HFF-Myc (cell line): ENCODE measurements at places on chromosomes 11 and 22.

DNA sequence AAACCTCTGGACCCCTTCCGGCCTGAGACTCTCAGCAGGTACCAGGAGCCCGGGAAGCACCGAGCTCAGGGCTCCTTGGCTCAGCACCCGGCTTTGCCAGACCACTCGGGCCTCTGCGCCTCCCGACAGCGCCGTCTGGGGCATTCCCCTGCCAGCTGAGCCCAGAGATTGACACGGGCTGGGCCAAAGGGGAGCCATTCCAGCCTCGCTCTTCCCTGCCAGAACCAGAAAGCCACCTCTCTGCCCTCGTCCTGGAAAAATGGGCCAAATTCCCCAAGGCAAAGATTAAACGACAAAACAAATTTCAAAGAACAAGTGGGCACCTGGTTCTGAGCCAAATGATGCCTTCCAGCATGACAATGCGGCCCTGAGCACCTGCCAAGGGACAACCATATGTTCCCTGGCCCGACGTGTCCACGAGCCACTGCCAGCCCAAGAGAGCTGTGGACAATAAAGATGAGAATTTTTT, 59.3 kb downstream of the CELSR1 start:
- DNase-seq: no peak

- no peak for DNase-seq
These were observed 591.8 kb upstream of the KIRREL3 start for GRCh38 chr11:127592371-127592770.

DNA sequence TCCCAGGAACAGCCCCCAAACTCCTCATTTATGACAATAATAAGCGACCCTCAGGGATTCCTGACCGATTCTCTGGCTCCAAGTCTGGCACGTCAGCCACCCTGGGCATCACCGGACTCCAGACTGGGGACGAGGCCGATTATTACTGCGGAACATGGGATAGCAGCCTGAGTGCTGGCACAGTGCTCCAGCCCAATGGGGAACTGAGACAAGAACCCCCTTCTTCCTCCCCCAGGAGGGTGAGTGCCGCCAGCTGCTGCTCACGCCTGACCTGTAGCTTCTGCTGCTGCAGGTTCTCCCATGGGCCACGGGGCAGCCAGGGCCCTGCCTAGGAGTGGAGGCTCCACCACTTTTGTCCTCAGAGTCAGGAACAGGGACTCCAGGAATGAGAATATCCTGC, 78.2 kb downstream of the VPREB1 start:
- DNase-seq: no peak

GRCh38 chr22:36180038-36180880, 19.7 kb upstream of the APOL3 start:
- no peak for DNase-seq

DNA sequence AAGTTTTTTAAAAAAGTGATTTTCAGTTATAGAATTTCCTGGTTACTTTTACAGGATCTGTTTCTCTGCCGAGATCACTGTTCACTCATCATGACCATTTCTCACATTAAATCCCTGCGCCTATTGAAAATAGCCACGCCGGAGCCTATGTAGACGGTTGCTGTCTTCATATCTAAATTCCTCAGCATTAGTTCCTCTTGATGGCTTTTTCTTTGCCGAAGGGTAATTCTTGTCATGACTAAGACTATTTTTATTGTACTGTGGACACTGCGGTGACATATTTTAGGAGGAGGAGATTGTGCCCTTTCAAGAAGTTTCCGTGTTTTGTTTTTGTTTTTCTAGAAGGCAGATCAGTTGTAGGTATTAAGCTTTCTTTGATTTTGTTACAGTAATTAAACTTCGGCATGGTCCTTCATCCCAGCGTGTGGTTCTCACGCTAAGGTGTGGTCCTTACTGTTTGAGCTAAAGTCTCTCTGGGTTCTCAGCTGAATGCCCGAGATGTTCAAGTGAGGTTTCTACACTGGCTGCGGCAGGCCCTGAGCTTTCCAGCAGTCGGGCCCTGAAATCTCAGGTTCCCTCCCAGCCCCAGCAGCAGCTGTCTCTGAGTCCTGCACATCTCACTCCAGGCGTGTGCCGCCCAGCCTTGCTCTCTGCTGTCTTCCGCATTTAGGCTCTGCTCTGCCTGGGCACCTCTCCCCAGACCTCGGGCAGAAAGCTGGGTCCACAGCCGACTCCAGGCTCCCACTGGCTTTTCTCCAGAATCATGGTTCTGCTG, 1110.5 kb downstream of the TBC1D22A start:
- no peak for DNase-seq

DNA sequence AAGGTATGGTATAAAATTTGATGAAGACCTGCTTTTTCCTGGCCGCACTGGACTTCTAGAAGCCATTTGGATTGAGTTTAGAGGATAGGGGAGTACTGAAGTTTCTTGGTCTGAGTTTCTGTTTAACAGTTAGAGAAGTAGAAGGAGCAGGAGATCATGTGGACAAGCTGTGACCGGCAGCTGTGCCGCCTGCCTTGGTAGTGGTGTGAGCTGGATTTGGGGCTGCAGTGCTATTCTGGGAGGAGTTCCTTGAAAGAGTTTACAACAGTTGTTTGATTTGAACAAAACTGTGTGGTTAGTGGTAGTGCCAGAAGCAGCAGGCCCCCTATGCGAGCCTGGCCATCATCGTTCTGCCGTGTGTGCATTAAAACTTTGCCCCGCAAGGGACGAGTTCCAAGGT, 105.2 kb downstream of the PDHX start:
- no peak for DNase-seq

DNA sequence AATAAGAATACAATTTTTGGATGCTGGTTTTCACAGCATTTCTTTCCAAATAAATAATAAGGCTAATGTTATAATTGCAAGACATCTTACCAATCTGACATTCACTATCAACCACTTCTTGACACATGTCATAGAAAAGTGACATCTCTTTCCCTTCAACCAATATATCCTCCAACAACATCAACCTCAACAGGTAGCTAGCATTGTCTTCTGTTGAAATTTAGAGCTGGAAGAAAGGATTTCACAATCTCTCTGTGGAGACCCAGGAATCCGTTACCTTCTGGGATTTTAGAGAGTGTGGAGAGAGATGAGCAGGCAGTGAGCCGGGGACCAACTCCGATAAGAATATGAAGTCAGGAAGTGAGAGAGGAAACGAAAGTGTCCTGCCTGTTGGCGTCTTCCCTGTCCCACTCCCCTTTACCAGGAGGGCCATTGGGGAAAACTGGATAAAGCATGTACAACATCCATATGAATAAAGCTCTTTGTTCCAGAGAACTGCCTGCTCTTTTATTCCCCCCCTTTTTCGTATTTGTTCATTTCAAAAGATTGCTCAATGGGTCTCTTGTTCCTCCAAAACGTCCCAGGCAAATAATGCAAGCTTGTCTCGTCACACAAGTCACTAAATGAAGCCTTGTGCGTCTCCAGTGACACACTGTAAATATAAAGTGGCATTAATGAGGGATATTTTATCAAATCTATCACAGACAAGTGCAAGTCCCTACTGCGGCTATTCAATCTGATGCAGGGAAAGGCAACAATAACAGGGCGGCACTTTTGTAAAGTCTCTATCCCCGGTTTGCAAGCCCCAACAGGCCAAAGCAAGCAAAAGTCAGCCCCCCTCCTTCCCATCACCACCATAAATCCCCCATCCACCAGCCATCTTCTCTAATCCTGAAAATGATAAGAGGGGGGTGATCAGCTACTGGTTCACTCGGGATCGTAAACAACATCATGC, 3.4 kb downstream of the CADM1 start:
- no peak for DNase-seq

DNA sequence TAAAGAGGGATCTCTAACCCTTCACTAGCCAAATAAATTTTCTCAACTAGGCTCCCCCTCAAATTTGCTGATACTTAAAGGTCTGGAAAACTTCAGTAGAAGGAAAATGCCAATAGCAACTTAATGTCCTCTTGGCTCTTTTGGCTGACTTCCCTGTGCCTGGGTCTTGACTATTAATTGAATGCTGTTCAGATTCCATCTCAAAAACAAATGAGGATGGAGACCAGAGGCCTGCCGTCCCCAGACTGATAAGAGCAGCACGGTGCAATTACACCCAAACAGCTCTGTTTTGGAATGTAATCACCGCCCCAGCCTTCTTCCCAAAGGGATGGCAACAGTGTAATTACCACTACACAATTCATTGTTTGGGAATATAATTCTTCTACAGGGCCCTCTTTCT, 89.3 kb upstream of the CHRM4 start:
- DNase-seq: no peak

DNA sequence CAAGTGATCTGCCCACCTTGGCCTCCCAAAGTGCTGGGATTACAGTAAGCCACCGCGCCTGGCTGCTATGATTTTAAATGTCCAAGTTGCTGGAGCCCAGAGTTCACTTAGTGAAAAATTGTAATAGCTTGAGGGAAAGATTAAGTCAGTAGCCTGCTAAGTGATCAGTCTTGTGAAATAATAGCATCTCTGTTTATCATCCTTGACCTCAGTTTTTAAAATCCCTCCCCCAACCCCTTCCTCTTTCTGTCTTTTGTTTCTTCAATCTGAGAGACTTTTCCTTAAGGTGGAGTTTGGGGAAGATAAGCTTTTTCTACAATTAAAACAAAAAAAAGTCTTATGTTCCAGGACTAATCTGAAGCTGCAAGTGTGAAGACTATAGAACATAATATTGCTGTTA, 6.4 kb downstream of the HIPK3 start:
- DNase-seq: no peak

- no peak for DNase-seq
These were observed 117.5 kb upstream of the TOP3B start for GRCh38 chr22:22099833-22100812.

DNA sequence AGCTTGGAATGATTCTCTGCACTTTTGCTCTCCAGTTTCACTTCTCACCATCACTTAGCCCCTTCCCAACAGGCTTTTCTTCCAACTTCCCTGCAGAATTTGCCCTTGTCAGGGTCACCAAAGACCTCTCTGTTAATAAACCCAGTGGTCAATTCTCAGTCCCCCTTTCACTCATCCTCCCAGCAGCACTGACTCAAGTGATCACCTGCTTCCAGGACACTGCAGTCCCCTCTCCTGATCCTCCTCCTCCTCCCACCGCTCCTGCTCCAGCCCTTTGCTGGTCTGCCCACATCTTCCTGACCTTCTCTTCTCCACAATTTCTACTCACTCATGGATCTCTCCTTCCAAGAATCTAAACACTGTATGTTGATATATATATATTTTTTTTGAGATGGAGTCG, 57.9 kb downstream of the SHISAL1 start:
- DNase-seq: no peak

GRCh38 chr22:24481641-24482040, 13.5 kb upstream of the UPB1 start:
- DNase-seq: no peak

DNA sequence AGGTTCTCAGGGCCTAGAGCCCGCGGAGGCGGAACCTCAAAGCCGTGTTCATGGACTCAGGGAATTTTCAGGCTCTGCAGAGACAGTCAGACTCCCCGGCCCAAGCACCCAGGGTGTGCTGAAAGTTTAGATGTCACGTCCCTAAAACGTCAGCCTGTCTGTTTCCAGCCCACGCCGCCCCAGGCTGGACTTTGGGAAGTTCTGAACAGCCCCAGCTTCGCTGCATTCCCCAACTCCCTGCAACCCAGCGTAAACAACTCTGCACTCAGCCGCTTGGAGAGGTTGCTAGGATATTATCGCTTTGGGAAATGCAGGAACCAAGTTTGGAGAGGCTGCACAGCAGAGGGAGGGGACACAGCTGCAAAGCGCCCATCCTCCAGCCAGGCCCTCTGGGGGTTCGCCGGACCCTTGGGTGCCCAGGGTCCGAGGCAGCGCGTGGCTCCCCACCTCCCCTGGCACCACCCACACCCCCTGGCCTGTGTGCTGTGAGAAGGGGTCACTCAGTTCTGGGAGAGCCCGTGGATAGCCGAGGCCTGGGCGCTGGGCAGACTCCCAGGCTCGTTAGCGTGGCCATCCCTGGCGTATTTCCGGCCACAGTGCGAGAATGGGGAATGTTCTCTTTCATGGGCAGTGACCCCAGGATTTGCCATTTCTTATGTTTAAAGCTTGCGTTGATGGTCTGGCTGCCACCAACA, 120.5 kb upstream of the FGF3 start:
- no peak for DNase-seq

GRCh38 chr11:119282495-119282894, 34.4 kb downstream of the MCAM start:
- no peak for DNase-seq

GRCh38 chr11:34460278-34460677, 21.5 kb downstream of the CAT start:
- DNase-seq: no peak

- no peak for DNase-seq
These were observed 284.3 kb upstream of the ISX start for GRCh38 chr22:34781681-34782080.

- peak; percentile 7 for DNase-seq
These were observed 1348.2 kb upstream of the RAG2 start for GRCh38 chr11:37946155-37946766.

- no peak for DNase-seq
These were observed 43.1 kb downstream of the CHST1 start for GRCh38 chr11:45622283-45622682.

DNA sequence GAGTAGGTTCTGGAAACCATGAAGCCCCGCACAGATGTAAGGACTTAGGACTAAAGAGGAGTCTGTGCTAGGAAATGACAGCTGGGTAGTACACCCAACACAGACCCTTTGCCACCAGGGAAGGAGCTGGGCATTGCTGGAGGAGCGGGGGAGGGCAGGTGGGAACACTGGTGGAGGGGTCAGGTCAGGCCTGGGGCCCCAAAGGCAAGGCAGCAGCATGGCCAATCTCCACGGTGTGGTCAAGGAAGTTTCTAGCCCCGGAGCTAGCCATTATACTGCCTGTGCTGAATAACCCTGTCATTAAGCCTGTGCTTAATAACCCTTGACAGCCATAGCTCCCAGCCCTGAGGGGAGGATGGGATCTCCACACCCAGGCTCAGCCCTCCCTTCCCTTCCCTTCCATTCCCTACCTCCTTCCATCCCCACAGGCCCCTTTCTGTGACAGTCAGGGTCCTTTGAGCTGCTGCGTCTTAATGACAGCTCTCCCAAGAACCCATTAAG, 2.1 kb downstream of the TMPRSS4 start:
- no peak for DNase-seq

GRCh38 chr11:57496109-57496820, 19.2 kb downstream of the SLC43A1 start:
- DNase-seq: no peak

GRCh38 chr11:47148270-47148669, 28.4 kb downstream of the ARFGAP2 start:
- no peak for DNase-seq

GRCh38 chr11:71267807-71268421, 15.5 kb upstream of the SHANK2 start:
- DNase-seq: no peak

GRCh38 chr11:70612459-70613141, 214.3 kb downstream of the CTTN start:
- no peak for DNase-seq

GRCh38 chr11:27429761-27430393, 42.7 kb downstream of the LGR4 start:
- no peak for DNase-seq

- no peak for DNase-seq
These were observed 1.3 kb downstream of the DENND5A start for GRCh38 chr11:9263840-9264315.

GRCh38 chr22:48842976-48843375, 984.7 kb downstream of the BRD1 start:
- DNase-seq: no peak
